HL-60 (cell line): ENCODE measurements at places on chromosomes 7 and 10.

DNA sequence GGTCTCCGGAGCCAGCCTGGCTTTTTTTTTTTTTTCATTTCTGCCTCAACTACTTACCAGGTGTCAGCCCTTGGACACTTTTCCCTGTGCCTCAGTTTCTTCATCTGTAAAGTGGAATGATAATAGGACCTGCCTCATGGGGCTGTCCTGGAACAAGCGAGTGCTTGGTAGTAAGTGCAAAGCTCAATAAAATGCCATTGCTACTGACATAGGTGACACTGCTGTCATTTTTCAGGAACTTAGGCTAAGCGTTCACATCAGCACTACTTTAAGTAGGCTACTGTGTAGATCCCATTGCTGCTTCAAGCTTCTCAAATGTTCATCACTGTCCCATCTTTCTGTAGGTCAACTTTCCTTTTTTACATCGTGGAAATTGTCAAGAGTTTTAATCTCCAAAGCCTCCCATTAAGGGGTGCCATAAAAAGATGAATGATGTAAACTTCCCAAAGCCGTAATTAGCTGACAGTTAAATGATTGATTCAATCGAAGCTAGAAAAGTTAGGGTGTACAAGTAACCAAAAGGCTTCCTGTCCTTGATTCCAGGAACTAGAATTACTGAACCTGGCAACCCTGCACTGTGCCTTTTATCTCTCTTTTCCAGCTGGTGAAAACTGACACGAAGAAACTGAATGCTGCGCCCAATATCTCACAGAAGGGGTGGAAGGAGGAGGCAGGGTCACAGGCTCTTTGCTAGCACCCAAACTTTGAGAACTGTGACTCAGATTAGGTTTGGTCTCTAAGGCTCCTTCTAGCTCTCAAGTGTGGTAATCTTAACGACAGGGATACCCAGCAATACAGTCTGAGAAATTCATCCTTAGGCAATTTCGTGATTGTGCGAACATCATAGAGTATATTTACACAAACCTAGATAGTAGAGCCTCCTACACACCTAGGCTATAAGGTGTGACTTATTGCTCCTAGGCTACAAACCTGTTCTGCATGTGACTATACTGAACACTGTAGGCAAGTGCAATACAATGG, 861 bp upstream of the USP6NL start:
- DNase-seq, result no peak

DNA sequence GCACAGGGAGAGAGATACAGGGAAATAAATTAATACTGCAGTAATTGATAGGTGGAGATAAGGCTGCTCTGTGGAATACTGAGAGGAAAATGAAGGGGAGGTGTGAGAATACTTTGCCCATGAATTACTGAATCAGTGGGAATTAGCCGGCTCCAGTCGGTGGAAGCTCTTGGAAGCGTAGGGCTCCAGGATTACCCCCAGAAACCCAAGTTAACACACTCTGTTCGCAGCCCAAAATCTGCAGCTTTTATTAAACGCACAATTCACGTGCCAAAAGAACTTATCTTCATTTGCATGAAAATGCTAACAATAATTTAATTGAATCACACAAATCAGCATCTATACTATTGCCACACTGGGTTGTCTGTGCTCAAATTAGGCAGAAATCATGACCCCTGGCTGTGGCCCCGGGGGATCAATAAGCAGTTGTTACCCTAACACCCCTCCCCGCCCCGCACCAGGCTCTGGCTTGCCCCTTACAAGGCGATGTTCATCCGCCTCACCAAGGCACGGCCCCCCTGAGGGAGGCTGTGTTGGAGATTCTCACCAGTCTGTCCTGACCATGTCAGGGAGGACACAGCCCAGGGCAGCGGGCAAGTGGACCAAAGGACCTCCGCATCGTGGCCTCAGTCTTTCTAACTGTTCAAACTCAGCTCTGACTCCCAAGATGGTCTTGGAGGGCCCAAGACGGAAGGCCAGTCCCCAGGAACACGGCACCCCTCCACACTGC, 48.4 kb upstream of the MGMT start:
- DNase-seq, result no peak

DNA sequence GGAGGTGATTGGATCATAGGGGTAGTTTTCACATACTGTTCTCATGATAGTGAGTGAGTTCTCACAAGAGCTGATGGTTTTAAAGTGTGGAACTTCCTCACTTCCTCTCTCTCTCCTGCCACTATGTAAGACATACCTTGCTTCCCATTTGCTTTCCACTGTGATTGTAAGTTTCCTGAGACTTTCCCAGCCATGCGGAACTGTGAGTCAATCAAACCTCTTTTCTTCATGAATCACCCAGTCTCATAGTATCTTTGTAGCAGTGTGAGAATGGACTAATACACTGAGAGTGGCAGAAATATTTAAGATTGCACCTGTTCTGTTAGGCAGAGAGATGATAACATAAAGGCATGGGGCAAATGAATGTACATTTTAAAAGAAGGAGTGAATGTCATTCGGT, 507.8 kb downstream of the SORCS3 start:
- DNase-seq, result no peak

- DNase-seq, result no peak
These were observed 512 bp downstream of the FAM24B start for GRCh38 chr10:122878799-122879338.

DNA sequence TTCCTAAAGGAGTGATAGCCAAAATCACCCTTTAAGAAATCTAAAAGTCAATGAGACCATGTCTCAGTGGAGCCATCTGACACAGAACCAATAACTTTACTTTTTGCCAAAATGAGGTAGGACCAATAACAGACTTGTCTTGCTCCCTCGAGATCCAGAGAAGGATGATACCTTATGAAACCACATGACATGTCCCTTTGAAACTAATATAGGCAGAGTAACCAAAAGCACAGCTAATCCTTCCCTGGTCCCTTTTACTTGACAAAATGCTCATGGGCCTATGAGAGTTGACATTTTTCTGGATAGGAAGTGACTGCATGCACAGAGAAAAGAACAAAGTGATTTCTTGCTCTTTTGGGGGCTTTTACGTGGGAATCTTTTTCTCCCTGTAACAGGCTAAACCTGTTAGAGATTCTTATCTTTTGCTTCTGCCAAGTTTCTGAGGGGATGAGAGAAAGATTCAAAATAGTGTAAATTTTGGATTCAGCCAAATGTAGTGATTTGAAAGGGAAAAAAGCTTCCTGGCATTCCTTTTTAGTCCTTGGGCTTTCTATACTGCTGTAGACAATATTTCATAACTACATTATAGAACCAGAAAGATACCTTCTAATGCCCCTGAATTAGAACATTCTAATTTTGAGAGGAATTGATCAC, 87.6 kb downstream of the ARMH3 start:
- DNase-seq, result no peak

GRCh38 chr10:103696411-103697145, 158.8 kb downstream of the SH3PXD2A start:
- DNase-seq, result peak; percentile 74

DNA sequence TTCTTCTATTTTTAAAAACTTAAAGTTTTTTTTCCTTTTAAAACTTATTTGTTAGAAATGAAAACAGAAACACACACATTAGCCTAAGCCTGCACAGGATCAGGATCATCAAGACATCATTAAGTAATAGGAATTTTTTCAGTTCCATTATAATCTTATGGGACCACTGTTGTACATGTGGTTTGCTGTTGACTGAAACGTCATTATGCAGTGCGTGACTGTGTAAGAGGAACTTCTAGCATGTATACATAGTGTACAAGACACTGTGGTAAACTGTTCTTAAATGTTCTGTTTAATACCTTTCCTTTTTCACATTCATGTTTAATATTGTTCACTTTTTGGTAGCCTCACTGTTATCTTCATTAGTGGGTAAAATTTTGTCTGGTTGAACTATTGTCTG, 12.1 kb downstream of the ENTPD7 start:
- peak; percentile 49 for DNase-seq

GRCh38 chr7:28792858-28793257, 165.3 kb downstream of the TRIL start:
- DNase-seq, result no peak

DNA sequence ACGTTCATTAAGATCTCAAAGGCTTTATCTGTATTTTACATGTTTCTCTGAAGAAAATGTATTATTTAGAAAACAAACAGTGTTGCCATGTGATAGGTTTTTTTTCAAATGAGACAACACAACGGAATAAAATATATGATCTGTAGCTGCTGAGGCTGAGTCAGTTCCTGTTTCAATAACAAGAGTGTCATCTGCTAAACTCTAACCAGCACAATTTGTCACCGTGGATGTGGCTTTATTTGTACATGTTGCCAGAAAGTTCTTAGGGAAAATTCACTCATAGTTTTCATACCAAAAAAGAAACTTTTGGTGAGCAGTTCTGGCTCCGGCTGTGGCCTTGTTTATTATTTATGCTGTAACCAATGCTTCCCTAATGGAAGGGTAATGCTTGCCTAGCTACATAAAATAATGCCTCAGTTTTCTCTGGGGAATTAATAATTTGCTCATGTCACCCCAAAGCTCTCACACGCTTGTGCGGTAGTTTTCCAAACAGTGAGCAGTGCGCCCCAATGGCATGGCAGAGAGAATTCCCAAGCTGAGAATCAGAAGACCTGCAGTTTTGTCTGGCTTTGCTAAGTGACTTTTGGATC, 20.3 kb upstream of the KLF6 start:
- peak; percentile 11 for DNase-seq

DNA sequence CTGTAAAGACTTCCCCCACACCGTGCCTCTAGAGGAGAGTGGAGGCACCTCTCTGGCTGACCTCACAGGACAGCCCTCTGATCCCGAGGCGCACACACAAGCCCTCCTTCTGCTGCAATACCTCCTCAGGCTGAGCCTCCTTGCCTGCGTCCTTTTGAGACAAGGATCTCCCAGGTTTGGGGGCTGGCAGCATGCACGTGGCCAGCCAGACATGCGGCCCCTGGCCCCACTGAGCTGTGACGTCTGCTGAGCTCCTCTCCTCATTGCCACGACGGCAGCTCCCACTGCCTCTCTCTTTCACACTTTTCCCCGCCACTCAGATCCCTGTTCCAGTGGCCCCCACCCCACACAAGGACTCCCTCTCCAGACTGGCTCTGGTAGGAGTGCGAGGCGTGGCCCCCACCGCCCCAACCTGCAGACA, 12.2 kb upstream of the DNAAF5 start:
- DNase-seq, result no peak

- no peak for DNase-seq
These were observed 70.6 kb downstream of the CCDC71L start for GRCh38 chr7:106590209-106590816.

GRCh38 chr10:25036381-25036780, 20.0 kb downstream of the THNSL1 start:
- DNase-seq, result no peak

GRCh38 chr7:16114071-16114470, 307.3 kb downstream of the CRPPA start:
- DNase-seq, result no peak

DNA sequence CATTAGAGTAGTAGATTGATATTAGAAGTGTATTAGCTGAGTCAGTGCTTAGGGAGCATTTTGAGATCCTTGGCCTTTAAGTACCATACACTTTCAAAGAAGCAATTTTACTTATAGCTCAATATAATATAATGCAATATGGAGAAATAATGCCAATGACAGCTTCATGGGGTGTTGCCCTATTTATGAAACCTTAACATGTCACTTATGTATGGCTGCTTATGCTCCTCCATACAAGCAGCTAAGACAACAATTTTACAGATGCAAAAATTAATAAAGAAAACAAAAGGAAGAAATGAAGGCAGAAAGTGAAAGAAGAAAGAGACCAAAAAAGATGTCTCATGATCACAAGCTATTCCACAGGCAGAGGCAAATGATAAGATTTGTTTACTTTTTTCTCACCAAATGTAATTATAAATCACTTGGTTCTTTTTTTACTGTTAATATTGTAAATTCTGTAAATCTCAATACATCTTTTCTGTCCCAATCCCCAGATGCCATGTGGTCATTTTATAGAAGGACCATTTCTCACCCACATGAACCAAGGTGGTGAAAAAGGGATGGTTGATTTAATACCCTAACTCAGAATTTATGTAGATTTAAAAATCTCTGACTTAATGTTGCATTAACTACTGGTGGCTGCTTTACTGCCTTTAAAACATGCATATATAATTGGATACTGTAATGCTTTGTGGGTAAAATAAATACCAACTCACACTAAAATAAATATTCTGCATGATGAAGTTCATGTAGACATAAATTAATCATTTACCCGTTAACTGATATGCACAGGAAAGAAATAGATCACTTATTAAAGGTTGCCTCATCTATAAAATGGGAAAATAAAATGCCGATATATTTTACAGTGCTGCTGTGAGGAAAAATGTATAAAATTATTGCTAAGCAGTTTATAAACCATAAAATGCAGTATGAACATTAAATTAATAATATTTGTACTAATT, 33.5 kb upstream of the RHOBTB1 start:
- DNase-seq, result no peak

DNA sequence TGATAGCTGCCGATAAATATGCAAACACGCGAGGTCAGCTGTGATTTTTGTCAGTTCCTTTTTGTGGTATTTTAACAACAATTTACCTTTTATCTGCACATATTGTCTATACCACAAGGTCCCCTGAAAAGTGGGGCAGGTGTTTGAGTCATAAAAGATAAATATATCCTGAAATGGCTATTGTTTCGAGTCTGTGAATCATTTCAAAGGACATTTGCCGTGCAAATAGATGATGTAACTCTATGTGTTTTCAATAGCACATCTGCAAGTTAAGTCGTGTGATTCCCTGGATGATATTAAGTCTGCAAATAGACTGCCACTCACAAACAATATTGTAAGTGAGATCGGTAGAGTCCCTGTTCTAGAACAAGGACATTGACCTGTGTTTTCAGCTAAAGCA, 193.0 kb upstream of the PITRM1 start:
- no peak for DNase-seq

- DNase-seq, result no peak
These were observed 48.5 kb upstream of the BHLHA15 start for GRCh38 chr7:98162758-98163157.

- no peak for DNase-seq
These were observed 131.5 kb upstream of the JCAD start for GRCh38 chr10:30190577-30191552.

DNA sequence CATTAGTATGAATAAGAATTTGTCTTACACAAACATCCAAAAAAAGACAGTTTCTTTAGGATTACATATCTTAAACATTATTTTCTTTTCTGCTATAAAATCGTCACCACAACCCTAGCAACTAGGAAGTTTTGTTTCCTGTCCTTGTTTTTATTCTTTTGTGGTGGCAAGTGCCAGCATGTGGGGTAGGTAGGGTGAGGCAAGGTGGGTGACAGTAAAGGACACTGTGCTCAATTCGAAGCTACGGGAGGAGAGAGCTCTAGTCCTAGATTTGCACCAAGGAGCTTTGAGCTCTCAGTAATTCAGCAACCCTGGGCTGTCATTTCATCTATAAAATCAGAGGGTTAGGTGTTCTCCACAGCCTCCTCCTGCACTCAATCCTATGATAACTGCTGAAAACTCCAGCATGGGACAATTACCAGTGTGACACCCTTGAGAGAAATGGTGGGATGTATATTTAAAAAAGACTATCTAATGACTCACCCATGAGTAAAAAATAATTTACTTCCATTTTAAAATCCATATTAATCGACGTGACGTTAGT, 187.1 kb downstream of the FAM107B start:
- DNase-seq, result no peak

GRCh38 chr7:80105701-80106408, 28.8 kb upstream of the GNAI1 start:
- DNase-seq, result no peak

GRCh38 chr7:55174856-55175255, 156.0 kb downstream of the EGFR start:
- DNase-seq, result no peak
